ENCODE measurements at places on chromosomes 5 and 9.

DNA sequence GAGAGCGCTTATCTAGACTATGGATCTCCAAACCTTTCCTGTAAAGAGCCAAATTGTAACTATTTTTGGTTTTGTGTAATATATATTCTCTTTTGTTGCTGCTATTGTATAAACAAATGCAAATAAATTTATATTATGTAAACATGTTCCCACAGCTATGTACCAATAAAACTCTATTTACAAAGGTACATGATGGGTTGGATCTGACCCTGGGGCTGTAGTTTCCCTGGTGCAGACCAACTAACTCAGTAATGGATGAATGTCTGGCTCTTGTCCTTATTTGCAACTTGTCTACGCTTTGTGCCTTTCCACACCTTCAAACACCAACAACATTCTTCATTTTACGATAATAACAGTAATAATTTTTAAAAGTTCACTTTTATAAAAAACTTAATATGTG lies 27.5 kb upstream of the SPINK14 start:
- no peak for DNase-seq

GRCh38 chr9:34124099-34124498 lies 2.4 kb downstream of the DCAF12 start:
- DNase-seq, result no peak

DNA sequence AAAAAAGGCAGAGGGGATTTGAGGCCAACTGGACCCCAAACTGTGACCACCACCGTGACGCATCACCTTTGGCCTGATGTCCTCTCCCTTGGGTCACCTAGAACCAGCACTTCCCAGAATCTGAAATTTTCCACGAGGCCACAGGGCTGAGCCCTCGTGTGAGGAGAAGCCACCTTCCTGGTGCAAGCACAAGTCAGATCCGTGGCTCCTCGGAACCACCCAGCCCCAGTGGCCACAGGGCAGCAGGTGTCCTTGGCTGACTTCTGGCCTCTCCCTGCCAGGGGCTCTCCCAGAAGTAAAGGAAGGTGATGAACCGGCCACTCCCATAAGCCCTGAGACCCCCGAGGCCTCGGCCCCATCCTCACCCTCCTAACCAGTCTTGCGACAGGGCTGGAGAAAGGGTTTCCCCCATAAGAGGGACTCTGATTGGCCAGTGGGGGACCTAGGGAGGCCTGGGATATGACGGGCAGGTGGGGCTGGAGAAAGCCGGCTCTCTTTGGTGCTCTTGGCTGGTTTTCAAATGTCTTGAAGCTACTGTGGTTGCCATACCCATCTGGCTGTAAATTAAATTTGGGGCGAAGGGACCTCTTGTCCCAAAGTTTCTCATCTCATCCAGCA lies 20.9 kb upstream of the HMCN2 start:
- no peak for DNase-seq

- DNase-seq, result no peak
Measured at GRCh38 chr9:70481471-70481870, 67.0 kb upstream of the KLF9 start.

DNA sequence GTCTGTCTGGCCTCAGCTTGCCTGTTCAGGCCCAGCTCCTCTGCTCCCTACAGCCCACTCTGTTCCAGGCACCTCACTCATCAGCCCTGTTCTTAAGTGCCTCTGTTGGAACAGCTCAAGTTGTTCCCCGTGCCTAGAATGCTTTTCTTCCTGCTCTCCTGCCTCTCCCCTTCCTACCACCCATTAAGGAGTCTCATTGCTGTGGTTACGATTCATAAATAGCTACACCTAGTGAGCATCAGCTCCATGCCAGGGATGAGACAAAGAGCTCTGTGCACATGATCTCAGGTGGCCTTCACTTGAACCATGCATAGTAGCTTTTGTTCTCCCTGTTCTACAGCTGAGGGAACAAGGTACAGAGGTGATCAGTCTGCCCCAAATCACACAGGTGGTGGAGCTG lies 54.3 kb downstream of the PSD2 start:
- DNase-seq, result no peak

DNA sequence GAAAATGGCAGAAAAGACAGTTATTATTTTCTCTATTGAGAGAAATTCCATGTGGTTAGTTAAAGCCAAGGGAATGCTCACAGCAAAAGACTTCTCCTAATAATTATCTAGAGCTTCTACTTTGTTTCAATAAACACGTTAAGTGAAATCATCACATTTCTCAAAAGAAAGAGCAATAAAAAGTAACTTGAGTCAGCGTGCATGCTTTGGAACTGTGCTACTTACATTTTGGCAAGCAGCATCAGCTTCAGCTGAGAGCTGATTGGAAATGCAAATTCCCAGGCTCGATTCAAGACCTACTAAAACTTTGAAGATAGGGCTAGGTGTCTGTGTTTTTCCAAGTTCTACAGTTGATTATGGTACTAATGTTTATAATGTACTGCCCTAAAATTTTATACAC lies 132.1 kb downstream of the CDH18 start:
- no peak for DNase-seq
